ENCODE measurements at places on chromosomes 12 and 14.

GRCh38 chr12:89339526-89339925 lies 12.8 kb downstream of the DUSP6 start:
- no peak for DNase-seq

- no peak for DNase-seq
Observed at GRCh38 chr12:40137252-40137651, 31.4 kb upstream of the SLC2A13 start.

GRCh38 chr12:55929306-55929791 lies 1.6 kb upstream of the DGKA start:
- DNase-seq: peak; percentile 87

DNA sequence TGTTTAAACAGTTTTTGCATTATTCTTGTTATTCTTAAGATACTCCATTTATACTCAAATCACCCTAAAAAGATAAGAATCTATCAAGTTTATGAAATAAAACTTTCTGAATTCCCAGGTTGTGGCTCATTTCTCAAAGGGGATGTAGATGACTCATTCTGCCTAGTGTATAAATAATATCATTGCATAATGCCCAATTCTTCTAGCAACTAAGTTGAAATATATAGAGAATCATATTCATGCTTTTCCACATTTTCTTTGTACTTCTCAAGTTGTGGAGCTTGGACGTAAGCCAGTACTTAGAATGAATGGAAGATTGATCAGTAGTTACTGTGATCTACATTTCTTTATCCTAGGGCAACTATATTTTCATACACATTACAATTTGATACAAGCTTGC lies 201.1 kb downstream of the PPFIA2 start:
- DNase-seq: no peak

DNA sequence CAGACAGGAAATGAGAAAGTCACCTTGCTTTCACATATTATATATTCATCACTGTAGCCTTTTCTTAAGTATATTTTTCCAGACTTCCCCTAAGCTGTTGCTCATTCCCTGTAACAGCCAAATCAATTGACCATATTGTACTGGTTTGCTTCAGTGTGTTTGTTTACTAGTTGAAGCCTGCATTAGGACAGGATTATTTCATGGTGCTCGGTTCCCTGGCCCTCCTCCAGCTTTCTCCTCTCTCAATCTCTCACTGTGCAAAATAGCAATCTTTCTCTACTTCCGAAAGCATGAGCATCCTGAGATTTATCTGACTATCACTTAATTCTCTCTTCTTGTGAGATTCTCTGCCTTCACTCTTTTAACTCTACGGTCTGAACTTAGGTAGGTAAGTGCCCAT lies 2.4 kb downstream of the SLC35F4 start:
- DNase-seq: no peak

DNA sequence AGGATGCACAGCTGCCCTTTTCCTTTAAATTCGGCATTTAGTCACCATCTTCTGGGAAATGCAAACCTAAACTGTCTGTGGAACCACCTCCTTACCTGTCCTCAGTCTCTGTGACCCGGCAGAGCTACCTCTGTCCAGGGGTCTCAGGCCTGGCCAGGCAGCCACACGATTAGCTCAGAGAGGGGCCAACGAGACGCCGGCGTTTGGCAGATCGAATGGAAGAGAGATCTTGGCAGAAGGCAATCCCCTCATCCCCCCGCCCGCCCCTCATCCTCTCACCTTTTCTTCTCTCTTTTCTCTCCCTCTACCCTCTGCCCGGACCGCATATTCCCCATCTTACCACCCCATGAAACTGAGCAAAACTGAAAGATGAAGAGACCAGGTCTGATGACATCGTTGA lies 101.0 kb downstream of the PIWIL1 start:
- no peak for DNase-seq

Data from activated T-cell treated with anti-CD3 and anti-CD28 coated beads, Interleukin-2, amount 50 U/mL, for 48 hours (primary cell).